ENCODE measurements at places on chromosomes 7 and 10.

GRCh38 chr7:122143751-122144711 lies at the start of gene AASS:
AASS (minus strand) TSS chr7:122144249; CDS start chr7:122133726, 10,523 bp downstream.
- peak; percentile 51 for DNase-seq

GRCh38 chr7:37174460-37174859 lies 274.2 kb downstream of the ELMO1 start:
- DNase-seq: no peak

- no peak for DNase-seq
These were observed 1.8 kb upstream of the MICALL2 start for GRCh38 chr7:1460821-1461645.

GRCh38 chr10:70956029-70956759 lies 67.8 kb upstream of the PCBD1 start:
- no peak for DNase-seq

GRCh38 chr7:99938296-99938695 lies 8.9 kb upstream of the GJC3 start:
- no peak for DNase-seq

DNA sequence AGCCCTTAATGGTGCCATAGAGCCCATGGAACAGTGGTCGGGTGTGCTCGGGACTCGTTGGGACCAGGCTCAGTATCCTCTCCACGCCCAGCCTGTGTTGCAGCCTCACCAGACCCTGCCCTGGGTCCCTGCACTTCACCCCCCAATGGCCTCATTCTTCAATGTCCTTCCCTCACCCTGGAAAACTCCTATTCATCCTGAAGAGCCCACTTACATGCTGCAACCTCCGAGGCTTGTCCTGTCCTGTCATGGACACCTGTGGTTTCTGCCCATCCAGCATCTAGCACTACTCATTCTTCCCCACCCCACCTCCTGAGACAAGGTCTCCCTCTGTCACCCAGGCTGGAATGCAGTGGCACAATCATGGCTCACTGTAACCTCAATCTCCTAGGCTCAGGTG lies 7.7 kb downstream of the MMD2 start:
- no peak for DNase-seq

DNA sequence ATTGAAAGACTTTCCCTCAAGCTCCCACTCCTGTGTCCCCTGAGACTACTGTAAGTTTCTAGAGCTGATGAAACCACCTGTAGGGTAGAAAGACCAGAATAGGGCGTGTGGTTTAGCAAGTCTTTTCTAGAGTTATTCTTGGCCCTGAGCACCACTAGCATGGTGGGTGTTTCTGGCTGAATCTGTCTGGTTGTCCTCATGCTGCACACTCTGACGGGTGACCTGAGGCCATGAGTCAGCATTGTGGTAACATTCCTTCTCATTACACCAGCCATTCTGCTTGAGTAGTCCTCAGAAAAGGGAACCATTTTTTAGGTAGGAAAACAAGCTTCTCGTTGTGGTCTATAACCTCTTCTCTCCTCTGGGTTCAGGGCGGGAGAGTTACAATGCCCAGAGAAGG lies 250.3 kb downstream of the SNX13 start:
- DNase-seq: no peak

- DNase-seq: no peak
These were observed 37.4 kb downstream of the VKORC1L1 start for GRCh38 chr7:65910237-65910636.

DNA sequence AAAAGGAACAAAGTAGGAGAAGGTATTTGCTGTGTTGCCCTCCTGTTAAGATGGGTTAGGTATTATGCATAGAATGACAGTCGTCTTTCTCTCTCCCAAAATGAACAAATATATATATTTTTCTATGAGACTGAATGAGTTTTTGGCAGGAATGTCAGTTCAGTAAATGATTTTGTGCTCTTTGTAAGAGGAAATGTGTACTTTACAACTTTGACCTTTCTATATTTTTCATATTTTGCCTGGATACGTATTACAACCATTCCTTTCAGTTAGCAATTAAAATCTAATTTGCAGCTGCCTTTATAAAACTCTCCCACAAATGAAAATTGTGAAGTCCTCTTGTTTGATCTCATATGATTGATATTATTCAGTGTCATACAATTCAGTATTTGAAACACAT lies 336.6 kb upstream of the MEOX2 start:
- no peak for DNase-seq

- no peak for DNase-seq
These were observed 14.2 kb downstream of the SKAP2 start for GRCh38 chr7:26850193-26850651.

GRCh38 chr10:128573986-128574385 lies 447.8 kb upstream of the MKI67 start:
- DNase-seq: no peak

GRCh38 chr7:122520971-122521555 lies 177.9 kb downstream of the RNF133 start:
- no peak for DNase-seq

DNA sequence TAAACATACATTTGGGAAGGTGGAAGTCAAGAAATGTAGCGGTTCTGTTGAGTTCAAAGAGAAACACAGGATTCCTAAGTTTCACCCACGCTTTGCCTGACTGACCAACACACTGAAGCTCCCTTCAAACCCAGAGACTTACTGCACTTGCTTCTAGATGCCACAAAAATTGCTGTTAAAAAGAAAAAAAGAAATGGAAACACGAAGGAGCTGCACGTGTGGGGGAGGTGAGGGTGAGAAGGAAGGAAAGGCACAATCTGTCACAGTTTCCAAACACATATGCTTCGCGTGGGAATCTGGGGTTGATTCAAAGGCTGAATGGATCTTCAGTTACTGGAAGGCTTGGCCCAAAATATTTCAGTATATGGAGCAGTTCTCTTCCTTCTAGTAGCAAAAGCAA lies 495.6 kb downstream of the DNAJB6 start:
- no peak for DNase-seq

GRCh38 chr10:32112055-32112454 lies 55.8 kb upstream of the KIF5B start:
- no peak for DNase-seq

DNA sequence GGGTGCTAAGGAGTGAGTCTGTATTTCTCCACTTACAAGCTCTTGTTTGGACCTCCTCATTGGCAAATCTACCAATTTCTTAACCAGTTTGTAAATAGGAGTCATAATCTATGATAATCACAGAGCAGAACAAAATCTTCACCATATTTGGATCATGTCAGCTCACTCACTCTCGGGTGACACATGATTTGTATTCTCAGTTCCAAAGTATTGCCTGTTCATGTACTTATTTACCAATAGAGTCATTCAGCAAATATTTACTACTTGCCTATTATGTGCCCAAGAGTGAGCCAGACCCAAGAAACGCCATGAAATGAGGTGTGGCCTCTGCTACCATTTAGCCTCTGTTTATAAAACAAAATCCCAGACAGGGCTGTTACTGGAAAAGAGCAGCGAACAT lies 114.8 kb downstream of the TSPAN12 start:
- no peak for DNase-seq

DNA sequence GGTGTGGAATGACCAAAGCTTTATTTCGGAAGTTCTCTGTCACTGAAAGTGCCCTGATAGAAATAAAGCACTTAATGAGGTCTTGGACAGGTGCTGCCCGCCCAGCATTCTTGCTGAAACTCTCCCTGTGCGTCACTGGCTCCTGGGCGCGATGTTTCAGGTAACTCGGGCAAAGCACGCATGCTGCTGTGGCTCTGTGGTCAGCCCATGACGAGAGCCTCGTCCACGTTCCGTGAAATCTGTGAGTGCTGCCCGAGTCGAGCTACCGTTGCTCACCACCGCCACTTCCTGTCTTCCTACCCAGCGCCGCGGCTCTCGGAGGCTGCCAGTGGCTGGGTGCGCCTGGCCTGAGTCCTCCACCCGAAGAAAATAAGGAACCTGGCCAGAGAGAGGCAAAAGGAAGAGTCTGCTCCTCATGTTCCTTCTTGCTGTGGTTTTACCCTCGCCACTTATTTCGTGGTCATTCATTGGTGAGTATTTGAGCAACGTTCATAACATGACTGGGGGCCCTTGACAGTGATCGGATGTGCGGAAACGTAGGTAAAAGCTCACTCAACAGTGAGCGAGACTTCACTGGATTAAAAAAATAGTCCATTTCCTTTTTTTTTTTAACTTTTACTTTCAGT lies 95.5 kb downstream of the MAP3K8 start:
- DNase-seq: peak; percentile 64

GRCh38 chr7:132102942-132103341 lies 473.3 kb downstream of the PLXNA4 start:
- no peak for DNase-seq

DNA sequence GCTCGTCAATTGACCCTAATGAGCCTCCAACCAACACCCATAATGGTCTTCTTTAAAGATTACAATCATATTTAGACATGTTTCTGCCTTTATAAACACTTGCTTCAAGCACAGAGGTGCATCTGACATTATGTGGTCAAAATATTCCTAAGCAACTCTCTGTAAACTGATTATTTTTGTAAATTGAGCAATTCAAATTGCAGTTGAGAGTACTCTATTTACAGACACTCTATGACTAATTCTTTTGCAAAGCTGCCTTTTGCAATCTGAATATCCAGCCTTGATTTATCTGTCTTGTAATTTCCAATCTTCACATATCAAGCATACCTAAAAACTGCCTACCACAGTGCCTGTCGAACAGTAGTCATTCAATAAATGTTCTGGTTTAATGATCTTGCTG lies 112.0 kb downstream of the PDE1C start:
- no peak for DNase-seq
